ENCODE measurements at places on chromosomes 6 and 20.
A peak's percentile ranks its signal among the peaks of the same experiment; 100 is the strongest.

- no peak for DNase-seq
These were observed 46.4 kb downstream of the PTPRA start for GRCh38 chr20:2919518-2920245.

GRCh38 chr6:91865889-91866288 lies 1279.0 kb upstream of the MAP3K7 start:
- no peak for DNase-seq

GRCh38 chr6:99276747-99277146 lies 72.7 kb downstream of the FAXC start:
- DNase-seq, result no peak

DNA sequence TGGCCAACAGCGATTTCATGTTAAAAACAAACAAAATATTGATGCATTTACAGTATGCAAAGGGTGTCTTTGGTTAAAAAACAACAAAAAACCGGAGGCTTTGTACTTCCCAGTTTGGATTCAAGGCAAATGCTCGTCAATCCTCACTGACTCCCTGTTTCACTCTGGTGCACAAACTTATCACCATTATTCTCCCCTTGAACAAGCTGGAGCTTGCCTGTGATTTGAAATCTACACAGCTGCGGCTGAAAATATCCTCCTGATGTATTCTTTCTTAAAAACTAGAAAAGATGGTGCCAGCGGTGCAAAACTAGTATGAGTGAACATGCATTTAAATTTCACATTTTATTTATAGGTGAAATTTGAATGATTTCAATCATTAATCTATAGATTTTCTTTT lies 3.3 kb downstream of the PERP start:
- DNase-seq, result peak; percentile 56
